ENCODE measurements at places on chromosomes 2 and 18. TPM values are rescaled to one million over a fixed set of nuclear protein-coding genes. Genes with fewer than 3 reads are reported as not detected.

GRCh38 chr2:21585881-21586280 lies 462.1 kb downstream of the TDRD15 start:
- peaks cover 17% of the 10 kb centered on the region for H3K4me1 ChIP-seq
- H3K27me3 ChIP-seq: no peaks in the 10 kb centered on the region
- no peak overlapping the region for H3K27ac ChIP-seq
- H3K36me3 ChIP-seq: no peaks in the 10 kb centered on the region
- H3K4me3 ChIP-seq: no peak overlapping the region
- DNase-seq: no peak

- no peaks in the 10 kb centered on the region for H3K27me3 ChIP-seq
- peaks cover 12% of the 10 kb centered on the region for H3K36me3 ChIP-seq
- H3K4me1 ChIP-seq: peaks cover 48% of the 10 kb centered on the region
- H3K27ac ChIP-seq: no peak overlapping the region
- no peak for DNase-seq
- H3K4me3 ChIP-seq: no peak overlapping the region
Observed at GRCh38 chr2:11865805-11866204, 119.4 kb downstream of the LPIN1 start.

GRCh38 chr2:217988840-217989204 lies 14.0 kb downstream of the TNS1 start:
- H3K4me1 ChIP-seq: peaks cover 20% of the 10 kb centered on the region
- H3K27me3 ChIP-seq: no peaks in the 10 kb centered on the region
- no peak for DNase-seq
- no peaks in the 10 kb centered on the region for H3K36me3 ChIP-seq
- H3K27ac ChIP-seq: peak overlapping the region; percentile 98

Gene LRRC30
- total RNA-seq: not detected
